ENCODE measurements at places on chromosomes 1 and 21.

DNA sequence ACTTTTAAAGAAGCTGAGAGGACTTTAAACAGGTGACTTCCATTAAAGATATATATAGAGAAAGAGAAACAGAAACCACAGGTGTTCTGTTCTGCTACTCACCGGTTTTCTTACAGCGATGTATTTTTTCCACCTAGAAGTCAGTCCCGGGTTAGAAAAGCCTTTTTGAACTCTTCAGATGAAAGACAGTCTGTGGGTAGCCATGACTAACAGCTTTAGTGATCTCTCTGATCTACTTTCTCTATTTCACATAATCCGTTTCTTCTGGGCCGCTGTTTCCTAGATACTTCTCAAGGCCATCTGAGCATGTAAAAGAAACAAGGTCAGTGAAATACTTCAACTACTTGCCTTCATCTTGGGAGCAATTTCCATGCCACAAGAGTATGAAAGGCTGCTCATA, 25.1 kb downstream of the WDR64 start:
- DNase-seq: no peak

GRCh38 chr1:24475700-24476099, 26.9 kb upstream of the RCAN3 start:
- DNase-seq: no peak

GRCh38 chr21:21034036-21034435, 35.8 kb downstream of the NCAM2 start:
- DNase-seq: no peak

DNA sequence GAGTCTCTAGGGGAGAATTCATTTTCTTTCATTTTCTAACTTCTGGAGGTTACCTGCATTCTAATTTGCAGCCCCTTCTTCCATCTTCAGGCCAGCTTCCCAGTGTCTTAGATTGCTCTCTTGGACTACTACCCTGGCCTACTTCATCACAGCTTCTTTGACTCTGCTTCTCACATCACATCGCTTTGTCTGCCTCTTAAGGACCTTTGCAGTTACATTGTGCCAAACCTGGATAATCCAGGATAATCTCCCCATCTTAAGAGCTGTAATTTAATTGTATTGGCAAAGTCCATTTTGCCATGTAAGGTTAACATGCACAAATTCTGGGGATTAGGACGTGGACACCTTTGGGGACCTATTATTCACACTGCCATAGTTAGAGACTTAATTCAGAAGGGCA, 18.4 kb downstream of the RNF2 start:
- no peak for DNase-seq

- DNase-seq: peak; percentile 20
These were observed 151.3 kb downstream of the ETS2 start for GRCh38 chr21:38956856-38957571.

GRCh38 chr1:35559317-35559944, 1.8 kb downstream of the NCDN start:
- no peak for DNase-seq

DNA sequence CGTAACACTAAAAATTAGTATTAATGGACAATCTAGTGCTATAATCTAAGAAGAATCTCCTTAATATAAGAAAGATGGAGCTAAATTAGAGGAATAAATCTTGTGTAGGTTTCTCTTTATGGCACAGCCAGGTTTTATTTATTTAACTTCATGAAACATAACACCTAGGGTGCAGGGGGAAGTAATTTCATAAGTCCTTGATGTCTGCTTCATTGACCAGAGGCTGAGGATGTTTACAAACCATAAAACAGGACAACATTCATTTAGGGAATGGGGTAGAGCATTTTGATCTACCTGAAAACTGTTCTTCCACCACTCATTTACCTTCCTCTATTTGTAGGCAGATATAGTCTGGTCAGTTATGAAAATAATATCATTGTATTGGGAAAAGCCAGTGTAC, 95.5 kb downstream of the NGF start:
- no peak for DNase-seq

DNA sequence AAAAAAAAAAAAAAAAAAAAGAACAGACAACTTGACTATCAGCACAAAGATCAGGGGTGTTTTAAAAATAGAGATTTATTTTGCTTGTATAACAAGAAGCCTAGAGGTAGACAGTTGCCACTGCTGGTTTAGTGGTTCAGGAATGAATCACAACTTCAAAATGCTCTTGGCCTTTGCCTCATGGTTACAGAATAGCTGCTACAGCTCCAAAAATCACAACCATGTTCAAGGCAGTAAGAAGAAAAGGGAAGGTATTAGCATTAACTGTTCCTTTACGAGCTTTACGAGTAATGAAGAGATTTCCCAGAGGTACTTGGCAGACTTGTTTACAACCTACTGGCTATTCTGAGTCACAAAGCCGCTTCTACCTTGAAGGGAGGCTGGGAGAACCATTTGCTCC, 52.5 kb upstream of the PPM1J start:
- no peak for DNase-seq

DNA sequence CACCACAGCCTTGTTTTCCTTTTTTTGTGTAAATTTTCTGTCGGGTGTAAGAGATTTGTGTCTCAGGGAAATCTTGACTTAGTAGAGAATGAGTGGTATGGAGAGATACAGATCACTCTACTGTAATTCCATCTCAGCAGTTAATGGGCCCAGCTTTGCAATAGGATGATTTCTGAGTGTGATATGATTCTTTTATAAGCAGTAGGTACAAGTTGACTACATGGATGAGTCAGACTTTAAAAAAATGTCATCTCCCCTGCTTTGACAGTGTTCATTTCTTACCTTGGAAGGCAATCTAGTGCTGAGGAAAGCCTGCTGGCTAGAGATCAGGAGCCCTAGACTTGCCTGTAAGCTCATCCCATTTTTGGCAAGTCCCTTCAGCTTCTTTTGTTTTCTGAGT, 261.9 kb downstream of the RYR2 start:
- DNase-seq: no peak

GRCh38 chr1:76901158-76901767, 34.0 kb downstream of the ST6GALNAC5 start:
- peak; percentile 50 for DNase-seq

GRCh38 chr1:162381941-162382750, 618 bp downstream of the C1orf226 start:
- DNase-seq: no peak

GRCh38 chr1:231724041-231724440, 97.5 kb downstream of the DISC1 start:
- no peak for DNase-seq

- no peak for DNase-seq
These were observed 250.0 kb downstream of the CHRM3 start for GRCh38 chr1:239636347-239636746.

GRCh38 chr21:32916522-32917099, 109.1 kb upstream of the OLIG2 start:
- no peak for DNase-seq

DNA sequence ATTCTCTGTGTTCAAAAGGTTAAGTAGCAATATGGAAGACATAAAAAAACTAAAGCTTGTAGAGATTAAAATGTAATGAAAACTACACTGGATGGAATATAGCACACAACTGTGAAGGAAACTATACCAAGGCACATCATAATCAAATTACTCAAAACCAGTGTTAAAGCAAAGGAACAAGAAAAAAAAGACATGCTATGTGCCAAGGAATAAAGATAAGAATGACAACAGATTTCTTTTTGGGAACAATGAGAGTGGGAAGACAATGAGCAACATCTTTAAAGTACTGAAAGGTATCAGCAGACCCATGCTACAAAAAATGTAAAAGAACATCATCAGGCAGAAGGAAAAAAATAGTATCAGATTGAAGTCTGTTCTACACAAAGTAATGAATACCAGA, 157.8 kb downstream of the VPS13D start:
- no peak for DNase-seq

GRCh38 chr1:217812175-217812574, 181.0 kb downstream of the SPATA17 start:
- DNase-seq: no peak

DNA sequence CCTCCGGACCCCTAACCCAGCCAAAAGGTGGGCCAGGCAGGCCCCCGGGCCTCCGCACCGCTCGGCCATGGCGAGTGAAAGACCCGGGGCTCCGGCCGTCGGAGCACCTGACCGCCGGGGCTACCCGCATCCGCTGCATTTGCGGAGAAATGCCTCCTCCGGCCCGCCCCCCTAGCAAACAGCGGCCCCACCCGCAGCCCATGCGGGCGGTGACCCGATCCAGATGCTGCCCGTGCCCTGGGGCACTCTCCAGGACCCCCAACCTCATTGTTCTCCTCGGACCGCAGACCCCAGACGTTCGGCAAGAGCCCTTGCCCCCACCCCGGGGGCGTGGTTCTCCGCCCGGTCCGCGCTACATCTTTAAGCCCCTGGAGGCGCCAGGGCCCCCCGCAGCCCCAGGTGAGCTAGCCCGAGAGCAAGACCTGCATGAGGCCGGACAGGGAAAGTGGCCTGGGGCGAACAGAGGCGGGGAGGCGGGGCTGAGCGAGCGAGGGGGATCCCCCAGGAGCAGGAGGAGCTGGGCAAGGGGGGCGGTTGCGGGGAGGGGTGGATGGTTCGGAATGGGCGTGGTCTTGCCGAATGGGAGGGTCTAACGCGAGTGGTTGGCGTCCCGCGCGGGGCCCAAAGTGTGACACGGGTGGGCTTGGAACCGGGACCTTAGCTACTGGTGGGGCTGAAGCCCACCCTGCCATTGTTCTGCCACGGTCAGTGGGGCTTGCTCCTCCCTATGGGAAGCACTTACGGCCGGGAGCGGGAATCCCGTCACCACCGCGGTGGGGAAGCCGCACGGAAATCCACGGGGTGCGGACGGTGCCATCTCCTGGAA, 6.3 kb upstream of the CRYBG2 start:
- no peak for DNase-seq

DNA sequence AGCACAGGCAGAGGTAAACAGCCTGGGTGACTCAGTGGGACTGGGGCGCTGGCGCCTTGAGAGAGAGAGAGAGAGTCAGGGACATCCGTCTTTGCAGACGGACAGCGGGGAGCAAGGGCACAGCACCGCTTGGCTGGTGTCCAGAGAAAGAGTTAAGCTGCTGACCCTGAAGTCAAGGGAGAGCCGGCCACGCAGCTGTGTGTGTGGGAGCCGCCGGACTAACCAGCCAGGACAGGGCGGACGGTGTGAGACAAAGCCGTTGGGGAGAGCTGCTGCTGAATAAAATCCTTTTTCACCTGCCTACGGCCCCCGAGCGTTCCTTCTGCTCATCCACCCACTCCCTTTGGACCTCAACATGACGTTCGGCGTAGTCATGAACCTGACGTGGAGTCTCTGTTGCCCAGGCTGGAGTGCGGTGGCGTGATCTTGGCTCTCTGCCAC, 14.5 kb downstream of the CFAP74 start:
- no peak for DNase-seq

GRCh38 chr1:212691561-212692071, 8.0 kb downstream of the BATF3 start:
- DNase-seq: no peak
